ENCODE measurements at places on chromosomes 7 and 10.

- no peak for DNase-seq
Observed at GRCh38 chr7:151406886-151407583, 2.8 kb downstream of the WDR86 start.

GRCh38 chr7:148962440-148962822, 65.9 kb downstream of the PDIA4 start:
- DNase-seq, result no peak

- DNase-seq, result no peak
Observed at GRCh38 chr7:55475855-55476803, 96.2 kb downstream of the VOPP1 start.

- DNase-seq, result peak; percentile 3
Observed at GRCh38 chr10:11345224-11346054, 266.0 kb downstream of the USP6NL start.

GRCh38 chr10:114691442-114691941, 33.4 kb upstream of the ABLIM1 start:
- no peak for DNase-seq

GRCh38 chr7:81470724-81471379, 299.0 kb downstream of the HGF start:
- DNase-seq, result no peak

GRCh38 chr7:114659409-114660125, 245.0 kb downstream of the FOXP2 start:
- no peak for DNase-seq

DNA sequence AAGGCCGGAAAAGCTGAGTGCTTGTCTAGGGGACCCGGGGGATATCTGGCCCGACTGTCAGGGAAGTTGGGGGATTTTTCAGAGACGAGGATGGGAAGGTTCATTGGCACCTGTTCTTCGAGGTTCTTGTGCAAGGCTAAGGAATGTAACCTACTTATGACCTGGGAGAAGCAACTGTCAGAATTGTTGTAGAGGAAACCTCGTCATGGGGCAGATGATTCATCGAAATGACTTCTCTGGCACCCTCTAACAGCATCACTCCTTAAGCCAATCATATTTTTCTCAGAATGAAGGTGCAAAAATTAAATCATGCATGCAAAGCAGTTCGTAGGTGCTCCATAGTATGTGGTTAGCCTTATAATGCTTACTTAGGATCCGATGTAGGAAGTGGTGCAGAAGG, 58.6 kb downstream of the PLXDC2 start:
- DNase-seq, result no peak

GRCh38 chr7:79176859-79177477, 276.5 kb downstream of the MAGI2 start:
- peak; percentile 31 for DNase-seq

DNA sequence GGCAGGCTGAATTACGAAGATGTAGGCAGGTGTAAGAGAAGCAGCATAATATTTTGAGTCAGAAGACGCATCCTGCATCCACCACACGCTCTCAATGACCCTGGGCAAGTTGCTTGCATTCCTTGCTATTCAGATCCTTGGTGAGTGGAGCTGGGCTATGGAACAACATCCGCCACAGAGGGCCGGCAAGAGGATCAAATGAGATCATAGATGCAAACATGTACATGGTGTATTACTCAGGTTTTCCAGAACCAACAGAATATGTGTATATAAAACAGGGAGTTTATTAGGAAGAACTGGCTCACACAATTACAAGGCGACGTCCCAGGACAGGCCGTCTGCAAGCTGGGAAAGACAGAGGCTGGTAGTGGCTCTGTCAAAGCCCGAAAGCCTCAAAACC, 51.5 kb downstream of the ADAM12 start:
- DNase-seq, result no peak

DNA sequence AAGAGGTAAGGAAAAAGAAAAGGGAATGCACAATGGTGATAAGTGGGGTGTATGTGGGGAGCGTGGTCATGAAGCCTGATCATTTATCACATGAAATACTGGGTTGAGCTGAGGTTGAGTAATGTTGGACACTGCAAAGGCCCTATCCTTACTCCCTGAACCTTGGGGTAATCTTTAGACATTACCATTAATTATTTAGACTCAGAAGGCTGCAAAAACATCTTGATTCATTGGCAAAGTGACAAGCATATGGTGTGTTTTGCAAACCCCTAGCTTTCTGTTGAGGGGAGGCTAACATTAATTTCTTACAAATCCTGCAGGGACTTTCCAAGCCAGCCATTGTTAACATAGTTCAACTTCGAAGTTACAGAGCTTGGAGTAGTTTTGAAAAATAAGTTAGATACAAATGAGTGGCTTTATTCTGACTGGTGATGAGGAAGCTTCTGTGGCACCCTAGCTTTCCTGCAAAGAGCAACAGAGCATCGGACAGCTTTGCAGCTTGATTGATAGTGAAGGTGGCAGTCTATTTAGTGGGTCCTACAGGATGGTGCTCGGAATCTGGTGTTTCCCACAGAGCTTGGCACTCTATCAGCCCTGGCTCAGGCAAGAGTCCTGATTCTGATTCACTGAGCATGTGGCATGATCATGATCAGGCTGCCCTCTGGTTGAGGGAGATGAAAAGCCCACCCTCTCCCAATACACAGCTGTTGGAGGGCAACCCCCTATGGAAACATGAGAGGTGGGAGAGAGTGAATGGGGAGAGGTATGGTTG, 153.7 kb upstream of the NPVF start:
- DNase-seq, result no peak

DNA sequence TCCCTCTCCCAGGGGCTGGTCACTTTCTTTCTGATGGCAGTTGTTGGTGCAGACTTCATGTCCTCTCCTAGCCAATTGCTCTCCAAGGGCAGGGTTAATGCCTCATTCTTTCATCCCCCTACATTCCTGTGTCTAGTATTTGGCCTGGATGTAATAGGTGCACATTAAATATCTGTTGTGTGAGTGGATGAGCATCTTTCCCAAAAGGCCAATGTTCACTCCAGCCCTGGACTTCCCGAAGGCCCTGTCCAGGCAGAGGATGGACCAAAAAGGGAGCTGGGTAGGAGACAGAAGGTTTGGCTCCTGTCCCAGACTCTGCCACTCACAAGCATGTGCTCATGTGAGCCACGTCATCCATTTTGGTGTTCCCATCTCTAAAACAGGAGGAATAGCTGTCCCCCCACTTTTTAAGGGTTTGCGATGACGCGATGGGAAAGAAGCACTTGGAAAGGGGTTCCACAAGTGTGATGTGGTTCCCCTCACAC, 47.5 kb downstream of the RGS10 start:
- no peak for DNase-seq

DNA sequence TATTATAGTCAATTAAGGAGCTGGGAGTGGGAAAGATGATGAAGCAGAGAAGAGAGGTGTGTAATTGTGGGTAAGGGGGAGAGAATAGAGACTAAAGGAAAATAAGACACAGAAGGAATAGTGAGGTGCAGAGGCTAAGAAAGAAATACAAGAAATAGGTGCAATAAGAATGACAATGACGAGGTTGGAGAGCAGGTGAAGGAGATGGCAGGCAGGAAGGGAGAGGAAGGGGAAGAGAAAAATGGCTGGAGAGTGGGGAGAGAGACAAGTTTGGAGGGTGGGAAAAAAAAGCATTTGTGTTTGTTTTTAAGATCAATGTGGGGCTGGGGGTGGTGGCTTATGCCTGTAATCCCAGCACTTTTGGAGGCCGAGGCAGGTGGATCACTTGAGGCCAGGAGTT, 27.6 kb upstream of the MKLN1 start:
- DNase-seq, result no peak

GRCh38 chr10:104303594-104304355, 34.5 kb downstream of the ITPRIP start:
- no peak for DNase-seq

DNA sequence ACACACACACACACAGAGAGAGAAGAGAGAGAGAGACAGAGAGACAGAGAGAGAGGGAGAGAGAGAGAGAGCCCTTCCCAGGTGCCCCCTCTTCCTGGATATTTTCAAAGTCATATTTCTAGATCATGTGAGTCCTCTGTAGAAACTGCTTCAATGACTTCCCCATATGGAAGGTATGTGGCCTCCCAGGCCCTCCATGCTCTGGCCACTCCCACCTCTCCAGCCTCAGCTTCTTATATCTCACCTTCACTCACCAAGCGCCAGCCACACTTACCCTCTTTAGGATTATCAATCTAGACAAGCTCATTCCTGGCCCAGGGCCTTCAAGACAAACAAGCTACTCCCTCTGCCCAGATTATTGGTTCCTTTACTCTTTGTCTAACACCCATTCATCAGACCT, 259.7 kb downstream of the MTERF1 start:
- no peak for DNase-seq

DNA sequence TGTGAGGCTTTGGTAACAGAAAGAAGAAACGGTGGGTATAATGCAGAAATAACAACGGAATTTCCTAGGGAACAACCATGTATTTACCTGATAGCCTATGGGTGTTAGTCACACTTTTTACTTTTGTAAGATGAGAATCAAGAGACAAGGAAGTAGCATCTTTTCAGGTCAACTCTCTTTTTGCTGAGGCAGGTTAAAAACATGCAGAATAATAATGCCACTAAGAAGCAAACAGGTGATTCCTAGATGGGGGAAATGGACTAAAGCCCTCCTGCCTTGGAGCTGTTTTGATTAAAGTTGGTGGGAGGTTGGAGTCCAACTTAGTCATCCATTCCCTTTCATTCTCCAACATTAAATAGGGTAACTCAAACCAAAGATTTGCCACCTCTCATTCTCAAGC, 2.0 kb upstream of the COL28A1 start:
- no peak for DNase-seq

- DNase-seq, result no peak
Observed at GRCh38 chr10:5318148-5318547, 46.6 kb upstream of the UCN3 start.

DNA sequence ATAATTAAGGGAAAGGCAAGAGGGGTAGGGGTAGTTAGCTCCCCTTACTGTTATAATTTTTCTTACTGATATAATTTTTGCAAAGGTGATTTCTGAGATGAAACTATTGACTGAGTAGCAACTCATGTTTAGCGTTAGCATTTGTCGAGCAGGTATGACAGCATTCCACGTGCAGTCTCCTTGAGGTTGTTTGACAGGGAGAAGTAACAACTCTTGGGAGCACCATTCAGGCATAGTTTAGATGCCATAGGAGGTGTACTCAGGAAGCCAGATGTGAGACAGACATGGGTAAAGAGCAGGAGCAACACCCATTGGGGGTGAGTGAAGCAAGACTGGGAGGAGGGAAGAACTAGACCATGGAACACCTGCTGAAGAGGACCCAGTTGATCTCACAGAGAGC, 96.6 kb upstream of the KLF6 start:
- no peak for DNase-seq

GRCh38 chr10:12655940-12656339, 306.6 kb downstream of the CAMK1D start:
- no peak for DNase-seq

All from NCI-H1092 (cell line).